ENCODE measurements at places on chromosomes 2 and 18.
A peak's percentile ranks its signal among the peaks of the same experiment; 100 is the strongest.

DNA sequence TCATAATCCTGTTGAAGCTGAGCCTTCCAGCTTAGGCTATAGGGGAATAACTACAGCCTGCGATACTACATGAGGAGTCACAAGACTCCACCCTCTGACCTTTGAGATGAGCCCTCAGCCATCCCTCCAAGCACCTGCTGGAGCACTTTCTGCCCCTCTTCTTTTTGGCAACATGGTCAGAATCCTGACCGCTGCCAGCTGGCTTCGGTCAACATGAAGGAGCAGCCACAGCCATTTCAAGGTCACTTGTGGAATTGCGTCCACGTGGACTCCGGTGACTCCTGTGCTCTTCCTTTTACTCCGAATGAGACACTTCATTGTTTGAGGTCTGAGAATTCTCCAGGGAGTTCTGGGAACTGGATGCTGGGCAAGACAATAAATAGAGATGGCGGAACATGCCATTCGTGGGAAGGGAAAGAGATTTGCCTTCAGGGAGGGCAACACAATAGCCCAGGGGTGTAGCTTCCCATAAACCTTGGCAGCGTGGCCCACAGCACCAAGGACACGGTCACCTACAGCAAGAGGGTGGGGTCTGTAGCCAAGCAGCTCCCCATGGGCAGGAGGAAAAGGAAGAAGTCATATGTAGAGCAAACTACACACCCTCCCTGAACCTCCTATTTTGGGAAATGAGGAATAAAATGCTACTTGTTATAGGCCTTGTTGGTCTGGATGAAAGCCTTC is 73.3 kb upstream of the PPP1CB start:
- no peak for DNase-seq

- DNase-seq: no peak
Observed at GRCh38 chr2:65802298-65802942, 370.0 kb upstream of the SPRED2 start.

- DNase-seq: no peak
Observed at GRCh38 chr2:44951124-44951523, 9.6 kb downstream of the SIX3 start.

DNA sequence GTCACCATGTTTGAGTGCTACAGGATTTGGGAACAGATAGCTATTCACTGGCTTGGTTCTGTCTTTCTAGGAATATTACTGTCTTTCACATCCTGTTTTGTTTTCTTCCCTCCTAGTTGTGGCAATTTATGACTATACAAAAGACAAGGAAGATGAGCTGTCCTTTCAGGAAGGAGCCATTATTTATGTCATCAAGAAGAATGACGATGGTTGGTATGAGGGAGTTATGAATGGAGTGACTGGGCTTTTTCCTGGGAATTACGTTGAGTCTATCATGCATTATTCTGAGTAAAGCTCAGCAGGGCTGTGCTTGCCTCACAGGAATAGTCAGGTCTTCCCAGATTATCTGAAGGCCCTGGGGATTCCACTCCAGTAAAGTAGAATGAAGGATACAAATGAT is 98.9 kb downstream of the ABI2 start:
- DNase-seq: no peak

GRCh38 chr2:68521037-68521436 is 53.7 kb downstream of the APLF start:
- no peak for DNase-seq

GRCh38 chr2:139033300-139033699 is 253.1 kb upstream of the NXPH2 start:
- no peak for DNase-seq

DNA sequence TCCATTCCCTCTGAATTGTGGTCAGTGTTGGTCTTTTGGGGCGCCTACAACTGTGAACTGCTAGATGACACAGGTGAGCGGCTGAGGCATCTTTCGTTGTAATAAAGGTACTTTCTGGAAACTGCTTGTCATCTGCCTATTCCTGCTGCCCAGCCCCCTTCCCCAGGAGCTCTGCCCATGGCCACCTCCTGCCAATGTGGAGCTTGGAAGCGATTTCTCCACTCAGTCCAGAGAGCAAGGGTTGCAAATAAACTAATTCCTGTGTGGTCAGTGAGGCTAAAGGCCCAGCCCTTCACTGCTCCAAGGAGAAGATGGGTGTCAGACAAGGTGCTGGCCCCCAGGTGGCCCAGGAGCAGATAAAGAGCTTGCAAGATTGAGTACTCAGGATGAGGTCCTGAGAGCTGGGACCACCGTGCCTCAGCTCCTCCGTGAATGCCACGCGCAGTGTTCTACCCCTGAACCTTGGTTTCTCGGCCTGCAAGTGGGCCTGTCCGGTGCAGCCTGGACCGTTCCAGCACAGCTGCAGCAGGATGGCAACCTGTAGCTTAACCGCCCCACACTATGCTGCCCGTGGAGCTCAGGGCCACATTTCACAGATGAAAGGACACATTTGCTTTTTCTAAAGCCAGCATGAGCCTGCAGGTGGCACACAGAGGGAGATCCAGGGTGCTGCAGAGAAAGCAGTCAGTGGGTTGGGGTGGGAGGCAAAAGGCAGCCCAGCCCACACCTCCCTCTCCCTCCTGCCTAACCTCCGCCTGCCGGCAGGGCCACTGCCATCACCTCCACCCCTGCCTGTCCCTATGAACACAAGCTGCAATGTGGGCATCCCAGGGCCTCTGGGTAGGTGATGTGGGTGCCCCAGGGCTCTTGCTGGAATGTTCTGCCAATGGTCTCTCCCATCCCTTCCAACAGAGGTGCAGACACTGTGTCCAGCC is 78.7 kb upstream of the OTOF start:
- DNase-seq: no peak

DNA sequence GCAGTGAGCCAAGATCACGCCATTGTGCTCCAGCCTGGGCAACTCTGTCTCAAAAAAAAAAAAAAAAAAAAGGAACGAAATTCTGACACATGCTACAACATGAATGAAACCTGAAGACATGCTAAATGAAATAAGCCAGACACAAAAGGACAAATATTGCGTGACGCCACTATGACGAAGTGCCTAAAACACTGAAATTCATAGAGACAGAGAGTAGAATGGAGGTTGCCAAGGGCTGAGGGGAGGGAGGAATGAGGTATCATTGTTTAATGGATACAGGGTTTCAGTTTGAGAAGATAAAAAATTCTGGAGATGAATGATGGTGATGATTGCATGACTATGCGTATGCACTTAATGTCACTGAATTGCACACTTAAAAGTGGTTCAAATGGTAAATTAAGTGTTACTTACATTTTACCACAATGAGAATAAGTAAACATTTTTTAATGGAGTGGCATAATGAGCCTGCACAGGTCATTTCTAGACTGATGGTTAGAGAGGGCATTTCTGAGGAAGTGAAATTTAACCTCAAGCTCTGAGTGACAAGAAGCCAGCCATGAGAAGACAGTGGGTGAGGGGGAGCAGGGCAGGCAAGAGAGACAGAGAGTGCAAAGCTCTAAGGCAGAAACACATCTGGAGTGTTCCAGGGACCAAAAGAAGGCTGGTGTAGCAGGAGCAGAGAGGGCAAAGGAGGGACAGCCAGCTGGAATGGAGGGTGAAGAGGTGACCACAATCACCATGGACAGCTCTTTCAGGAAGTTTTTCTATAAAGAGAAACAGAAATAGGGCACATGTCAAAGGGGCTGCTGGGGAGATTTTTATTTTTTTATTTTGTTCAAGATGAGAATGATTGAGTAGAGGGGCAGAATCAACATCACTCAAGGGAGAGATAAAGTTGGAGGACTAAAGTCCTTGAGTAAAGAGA is 20.6 kb upstream of the EXOC6B start:
- DNase-seq: no peak

GRCh38 chr2:151333083-151333482 is 24.3 kb upstream of the TNFAIP6 start:
- DNase-seq: no peak

GRCh38 chr2:197024206-197024605 is 97.7 kb upstream of the PGAP1 start:
- no peak for DNase-seq

GRCh38 chr2:3620834-3621233 is 25.9 kb downstream of the COLEC11 start:
- no peak for DNase-seq

- DNase-seq: no peak
Observed at GRCh38 chr2:240987588-240987987, 10.8 kb upstream of the SNED1 start.

DNA sequence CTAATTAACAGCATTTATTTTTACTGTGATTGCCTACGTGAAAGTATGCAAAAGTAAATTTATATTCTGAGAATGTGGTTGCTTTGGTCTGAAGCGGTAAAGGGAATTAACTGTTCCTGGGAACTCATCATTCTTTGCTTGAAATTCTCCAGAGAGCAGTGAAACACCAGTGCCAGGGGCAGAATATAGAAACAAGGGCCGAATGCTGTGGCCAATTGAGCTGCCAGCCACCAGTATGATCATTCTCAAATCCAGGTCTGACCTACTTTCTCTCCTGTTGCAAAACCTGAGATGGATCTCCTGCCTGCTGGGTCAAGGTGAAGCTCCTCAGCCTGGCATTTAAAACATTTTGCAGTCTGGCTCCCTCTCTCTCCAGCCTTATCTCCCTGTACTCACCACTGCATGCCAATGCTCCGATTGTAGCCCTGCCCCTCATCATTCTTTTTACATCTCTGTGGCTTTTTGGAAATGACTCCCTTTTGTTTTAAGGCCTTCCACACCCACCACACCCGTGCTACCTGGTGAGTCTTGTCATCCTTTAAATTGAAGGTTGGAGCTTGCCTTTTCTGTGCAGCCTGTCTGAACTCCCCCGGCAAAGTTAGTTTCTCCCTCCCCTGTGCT is 94.5 kb upstream of the TMEM178A start:
- DNase-seq: no peak

DNA sequence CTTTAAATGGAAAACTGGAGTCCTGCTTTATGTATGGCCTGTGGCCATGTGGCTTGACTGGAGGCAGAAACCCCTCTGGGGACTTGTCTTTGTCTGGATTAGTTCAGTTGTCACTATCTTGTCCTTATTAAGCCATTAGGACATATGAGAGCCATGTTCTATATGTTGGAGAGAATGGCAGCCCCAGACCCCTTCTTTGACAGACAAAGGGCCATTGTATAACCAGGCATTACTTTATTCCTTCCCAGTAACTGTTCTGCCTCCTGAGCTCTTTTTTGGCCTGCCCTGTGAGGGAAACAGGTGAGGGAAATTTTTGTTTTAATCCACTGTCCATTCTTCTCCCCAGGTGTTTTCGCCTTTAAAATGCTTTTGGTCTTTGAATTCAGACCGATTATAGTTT is 43.3 kb downstream of the FSHR start:
- DNase-seq: no peak

DNA sequence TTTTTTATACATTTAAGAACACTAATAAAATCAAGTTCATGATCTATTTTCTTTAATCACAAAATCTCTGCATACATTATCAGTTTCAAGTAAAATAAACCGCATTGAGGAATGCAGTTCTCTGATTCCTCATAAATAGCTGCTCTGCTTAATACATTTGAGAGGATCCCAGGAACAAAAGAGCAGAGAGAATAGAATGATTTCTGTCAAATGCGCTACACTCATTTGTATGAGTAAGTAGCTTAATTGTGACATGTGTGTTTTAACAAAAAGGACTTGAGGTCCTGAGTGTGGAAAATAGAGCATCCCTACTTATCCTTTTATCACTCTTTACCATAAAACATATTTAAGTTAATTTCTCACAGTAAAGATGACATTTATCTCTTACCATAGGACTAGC is 134.0 kb downstream of the PID1 start:
- DNase-seq: no peak

GRCh38 chr2:5940596-5941535 is 248.7 kb downstream of the SOX11 start:
- no peak for DNase-seq

DNA sequence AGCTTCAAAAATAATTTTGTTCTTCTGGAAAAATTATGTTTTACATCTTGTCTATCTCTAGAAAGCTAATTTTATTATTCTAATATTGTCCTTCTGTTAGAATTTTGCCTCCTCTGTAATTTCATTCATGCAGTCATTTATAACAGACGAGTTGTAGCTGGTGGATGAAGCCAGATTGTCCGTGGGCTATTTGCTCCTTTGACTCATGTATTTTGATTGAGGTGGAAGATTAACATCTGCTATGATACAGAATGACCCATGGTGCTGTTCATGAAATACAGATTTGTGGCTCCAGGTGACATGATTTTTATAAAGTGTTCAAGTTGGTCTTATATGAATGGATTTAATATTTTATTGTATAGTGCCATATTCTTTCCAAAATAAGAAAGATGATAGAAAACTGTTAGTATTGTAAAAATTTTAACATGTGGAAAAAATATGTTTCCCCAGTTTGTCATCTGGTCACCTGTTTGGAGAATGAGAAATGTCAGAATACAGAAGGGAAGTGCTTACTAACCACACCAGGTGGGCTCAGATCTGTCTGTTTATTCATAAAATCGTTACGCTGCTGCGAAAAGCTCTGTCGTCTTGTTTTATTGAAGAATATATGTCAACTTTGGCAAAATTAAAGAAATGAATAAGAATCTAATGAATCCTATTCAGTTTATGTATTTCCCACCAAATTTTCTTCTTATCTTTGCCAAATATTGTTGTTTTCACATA is 20.4 kb upstream of the L3MBTL4 start:
- no peak for DNase-seq

- DNase-seq: no peak
Observed at GRCh38 chr2:239425631-239426030, 24.8 kb upstream of the HDAC4 start.

- DNase-seq: no peak
Observed at GRCh38 chr2:25804338-25804737, 73.9 kb downstream of the ASXL2 start.

- peak; percentile 49 for DNase-seq
Observed at GRCh38 chr2:234422981-234423431, 73.9 kb downstream of the ARL4C start.

DNA sequence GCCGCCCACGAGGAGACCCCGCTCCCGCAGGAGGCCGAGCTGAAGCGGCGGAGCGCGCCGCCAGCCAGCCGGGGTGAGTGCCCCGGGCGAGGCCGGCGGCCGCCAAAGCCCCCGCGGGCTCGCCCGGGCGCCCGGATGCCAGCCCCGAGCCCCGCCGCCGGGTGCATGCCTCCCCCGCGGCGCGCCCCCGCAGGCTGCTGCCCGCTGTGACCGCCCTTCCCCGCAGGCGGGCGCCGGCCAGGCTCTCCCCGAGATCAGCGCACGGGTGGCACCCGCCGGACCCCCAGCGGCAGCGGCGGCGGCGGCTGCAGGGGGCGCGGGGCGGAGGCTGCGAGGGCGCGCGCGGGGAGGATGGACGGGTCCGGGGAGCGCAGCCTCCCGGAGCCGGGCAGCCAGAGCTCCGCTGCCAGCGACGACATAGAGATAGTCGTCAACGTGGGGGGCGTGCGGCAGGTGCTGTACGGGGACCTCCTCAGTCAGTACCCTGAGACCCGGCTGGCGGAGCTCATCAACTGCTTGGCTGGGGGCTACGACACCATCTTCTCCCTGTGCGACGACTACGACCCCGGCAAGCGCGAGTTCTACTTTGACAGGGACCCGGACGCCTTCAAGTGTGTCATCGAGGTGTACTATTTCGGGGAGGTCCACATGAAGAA is 470 bp downstream of the KCNF1 start:
- no peak for DNase-seq
